Caco-2 (cell line): ENCODE measurements at places on chromosomes 1 and 21. TPM values are rescaled to one million over a fixed set of nuclear protein-coding genes. Genes with fewer than 3 reads are reported as not detected.

GRCh38 chr1:156499842-156500542 is 583 bp downstream of the MEF2D start:
- no peak for DNase-seq

- DNase-seq = no peak
These were observed 9.1 kb downstream of the INKA2 start for GRCh38 chr1:111729946-111730681.

GRCh38 chr1:9213956-9214355 is 20.6 kb upstream of the H6PD start:
- no peak for DNase-seq

GRCh38 chr1:87180682-87181081 is 148.0 kb upstream of the LMO4 start:
- no peak for DNase-seq

- no peak for DNase-seq
These were observed 13.5 kb upstream of the SUMO3 start for GRCh38 chr21:44831227-44831860.

- DNase-seq = no peak
These were observed 19.1 kb downstream of the TMEM51 start for GRCh38 chr1:15172405-15173259.

DNA sequence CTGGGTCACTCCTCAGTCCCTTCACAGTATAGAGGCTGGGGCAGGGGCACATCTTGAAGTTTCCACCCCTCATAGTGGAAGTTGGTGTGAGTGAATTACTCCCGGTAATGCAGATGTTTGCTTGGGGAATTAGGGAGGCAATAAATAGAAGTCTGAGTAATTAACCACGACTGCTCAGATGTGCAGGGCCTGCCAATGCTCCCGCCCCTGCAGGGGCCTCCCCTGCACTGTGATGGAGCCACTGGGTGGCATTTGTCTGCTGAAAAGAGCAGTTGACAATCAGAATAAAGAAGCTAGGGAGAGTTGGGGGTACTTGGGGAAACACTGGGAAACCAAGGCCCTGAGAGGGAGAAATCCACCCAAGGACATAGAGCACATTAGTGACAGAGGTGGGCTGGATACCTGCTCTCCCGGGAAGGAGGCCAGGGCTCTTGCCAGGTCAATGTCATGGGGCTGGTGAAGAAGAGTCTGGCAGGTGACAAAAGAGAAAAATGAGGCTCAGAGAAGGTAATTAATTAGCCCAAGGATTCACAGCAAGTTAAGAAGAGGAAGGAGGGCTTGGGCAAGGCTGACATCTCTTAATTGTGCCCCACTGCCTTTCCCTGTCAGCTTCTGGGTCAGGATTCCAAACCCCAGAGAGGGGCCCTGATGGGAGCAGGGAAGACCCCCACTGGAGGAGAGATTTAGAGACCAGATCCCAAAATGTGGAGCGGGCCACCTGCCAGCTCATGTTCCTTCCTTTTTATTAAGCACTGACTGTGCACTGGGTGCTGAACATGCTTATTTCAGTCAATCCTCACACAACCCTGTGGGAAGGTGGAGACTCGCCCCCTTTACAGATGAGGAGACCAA is 436.2 kb downstream of the MATN1 start:
- no peak for DNase-seq

- DNase-seq = no peak
These were observed 21.1 kb downstream of the NCF2 start for GRCh38 chr1:183569141-183569540.

Gene ACTL8
- 79.3 and 88.9 TPM in 2 replicates for total RNA-seq

DNA sequence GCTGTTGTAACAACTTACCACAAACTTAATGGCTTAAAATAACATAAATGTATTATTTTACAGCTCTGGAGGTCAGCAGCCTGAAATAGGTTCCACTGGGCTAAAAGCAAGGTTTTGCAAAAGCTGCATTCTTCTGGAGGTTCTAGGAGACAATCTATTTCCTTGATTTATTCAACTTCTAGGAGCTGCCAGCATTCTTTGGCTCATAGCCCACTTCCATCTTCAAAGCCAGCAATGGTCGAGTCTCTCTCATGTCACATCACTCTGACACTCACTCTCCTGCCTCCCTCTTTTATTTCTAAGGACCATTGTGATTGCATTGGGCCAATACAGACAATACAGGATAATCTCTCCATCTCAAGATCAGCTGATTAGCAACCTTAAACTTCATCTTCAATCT is 15.1 kb upstream of the FOXJ3 start:
- no peak for DNase-seq

Gene GJA8
- total RNA-seq = not detected in 2 replicates

- no peak for DNase-seq
These were observed 106.4 kb downstream of the CTH start for GRCh38 chr1:70517444-70517843.

DNA sequence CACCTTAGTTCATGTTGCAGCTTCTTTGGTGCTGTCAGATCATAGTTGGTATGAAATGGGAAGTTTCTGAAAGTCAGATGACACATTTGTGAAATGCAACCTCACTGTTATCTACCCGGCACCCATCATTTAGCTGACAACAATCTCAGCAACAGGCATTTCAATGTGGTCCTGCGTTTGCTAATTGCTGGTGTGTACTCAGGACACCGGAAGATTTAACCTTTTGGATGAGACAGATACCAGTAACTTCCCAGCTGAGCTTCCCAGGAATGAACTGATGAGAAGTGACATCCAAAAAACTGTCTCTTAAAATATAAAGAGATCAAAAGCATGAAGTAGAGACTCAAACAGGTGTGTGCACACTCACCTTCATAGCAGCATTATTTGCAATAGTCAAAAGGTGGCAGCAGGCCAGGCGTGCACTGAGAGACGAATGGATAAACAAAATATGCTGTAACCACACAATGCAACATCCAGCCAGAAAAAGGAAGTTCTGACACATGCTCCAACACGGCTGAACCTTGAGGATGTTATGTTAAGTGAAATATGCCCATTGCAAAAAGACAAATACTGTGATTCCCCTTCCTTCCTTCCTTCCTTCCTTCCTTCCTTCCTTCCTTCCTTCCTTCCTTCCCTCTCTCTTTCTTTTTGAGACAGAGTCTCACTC is 7.9 kb upstream of the CLDN14 start:
- no peak for DNase-seq
